Gastrocnemius medialis (tissue), 4 donors: ENCODE measurements at places on chromosomes 13 and 19. TPM values are rescaled to one million over a fixed set of nuclear protein-coding genes. Genes with fewer than 3 reads are reported as not detected.

DNA sequence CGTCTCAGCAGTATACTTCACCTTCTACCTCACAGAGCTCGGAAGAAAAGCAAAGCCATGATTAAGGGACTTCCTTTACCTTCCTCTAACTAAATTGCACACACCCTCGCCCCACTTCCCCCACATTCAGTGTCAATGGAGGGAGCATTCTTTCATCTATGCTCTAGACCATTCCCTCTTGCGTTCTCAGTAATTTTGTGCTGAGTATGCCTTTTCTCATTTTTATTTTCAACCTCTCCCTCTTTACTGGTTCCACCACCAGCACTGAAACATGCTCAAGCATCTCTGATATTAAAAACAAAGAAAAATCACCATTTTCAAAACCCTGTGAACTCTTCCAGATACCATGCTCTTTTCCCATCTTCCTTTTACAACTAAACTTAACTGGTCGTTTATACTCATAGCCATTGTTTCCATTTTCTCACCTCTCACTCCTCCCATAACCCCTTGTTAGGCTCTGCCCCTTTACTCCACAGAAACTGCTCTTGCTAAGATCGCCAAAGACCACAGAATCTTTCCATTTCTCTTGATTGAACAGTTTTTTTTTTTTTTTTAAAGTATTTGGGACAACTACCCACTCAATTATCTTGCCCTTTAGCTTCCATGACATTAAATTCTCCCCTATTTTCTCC, 32.4 kb downstream of the SERPINE3 start:
- no peaks in the 10 kb centered on the region for H3K36me3 ChIP-seq
- no peak overlapping the region for H3K4me3 ChIP-seq
- DNase-seq: no peak
- no peak overlapping the region for H3K27ac ChIP-seq
- H3K4me1 ChIP-seq: no peaks in the 10 kb centered on the region
- no peaks in the 10 kb centered on the region for H3K27me3 ChIP-seq

DNA sequence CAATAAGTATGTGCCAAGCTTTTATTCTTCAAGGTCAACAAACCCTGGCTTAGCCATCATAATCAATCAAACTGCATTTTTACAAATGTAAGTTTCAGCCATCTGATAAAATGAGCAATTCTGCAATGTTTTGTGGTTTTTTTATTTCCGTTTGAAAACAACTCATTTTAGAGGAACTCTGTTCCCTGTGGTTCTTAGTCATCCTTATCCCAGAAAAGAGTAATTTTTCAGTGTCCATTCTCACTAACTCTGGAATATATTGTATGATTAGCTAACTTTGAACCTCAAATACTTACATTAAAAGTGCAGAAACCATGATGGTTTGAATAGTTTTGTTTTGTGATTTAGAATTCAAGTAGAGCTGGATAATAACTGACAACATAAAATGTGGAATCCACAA, 87.6 kb downstream of the IRS2 start:
- H3K4me3 ChIP-seq: no peak overlapping the region
- H3K36me3 ChIP-seq: no peaks in the 10 kb centered on the region
- DNase-seq: no peak

DNA sequence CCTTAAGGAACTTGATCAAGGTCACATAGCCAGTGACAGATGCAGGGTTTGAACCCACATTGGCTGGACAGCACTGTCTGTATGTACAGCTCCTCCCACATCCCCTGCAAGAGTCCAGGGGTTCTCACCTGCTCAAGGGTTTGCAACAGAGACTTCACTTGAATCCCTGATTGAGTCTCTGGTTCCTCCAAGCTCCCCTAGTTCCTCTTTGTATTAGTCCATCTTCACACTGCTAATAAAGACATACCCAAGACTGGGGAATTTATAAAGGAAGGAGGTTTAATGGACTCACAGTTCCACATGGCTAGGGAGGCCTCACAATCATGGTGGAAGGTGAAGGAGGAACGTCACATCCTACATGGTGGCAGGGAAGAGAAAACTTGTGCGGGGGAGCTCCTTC, 72.8 kb upstream of the CLDN10 start:
- H3K36me3 ChIP-seq: no peaks in the 10 kb centered on the region
- no peak for DNase-seq
- no peaks in the 10 kb centered on the region for H3K4me1 ChIP-seq
- no peaks in the 10 kb centered on the region for H3K27me3 ChIP-seq
- H3K4me3 ChIP-seq: no peak overlapping the region
- no peak overlapping the region for H3K27ac ChIP-seq

DNA sequence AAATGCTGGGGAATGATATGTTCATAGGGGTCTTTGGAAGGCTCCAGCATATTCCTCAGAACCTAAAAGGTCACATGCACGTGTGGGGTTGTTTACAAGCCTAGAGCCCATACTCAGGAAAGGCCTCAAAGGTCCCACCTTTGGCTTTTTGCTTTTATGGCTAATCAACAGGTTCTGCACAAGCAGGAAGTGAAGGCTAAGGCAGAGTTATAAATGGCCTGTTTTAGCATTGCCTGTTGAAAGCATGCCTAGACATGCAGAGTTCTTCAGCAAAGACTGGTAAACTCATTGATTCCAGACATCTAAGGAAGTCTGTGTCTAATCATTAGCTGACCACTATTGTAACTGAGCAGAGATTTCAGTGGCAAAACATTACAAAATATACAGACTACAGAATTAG, 198.3 kb downstream of the KCNRG start:
- no peak overlapping the region for H3K27ac ChIP-seq
- H3K27me3 ChIP-seq: no peaks in the 10 kb centered on the region
- H3K36me3 ChIP-seq: no peaks in the 10 kb centered on the region
- H3K4me1 ChIP-seq: peaks cover 7% of the 10 kb centered on the region
- no peak overlapping the region for H3K4me3 ChIP-seq

GRCh38 chr13:99357131-99357596, 50.0 kb upstream of the GPR183 start:
- H3K27ac ChIP-seq: no peak overlapping the region
- no peak for DNase-seq
- H3K27me3 ChIP-seq: no peaks in the 10 kb centered on the region
- H3K4me3 ChIP-seq: no peak overlapping the region
- H3K36me3 ChIP-seq: no peaks in the 10 kb centered on the region

DNA sequence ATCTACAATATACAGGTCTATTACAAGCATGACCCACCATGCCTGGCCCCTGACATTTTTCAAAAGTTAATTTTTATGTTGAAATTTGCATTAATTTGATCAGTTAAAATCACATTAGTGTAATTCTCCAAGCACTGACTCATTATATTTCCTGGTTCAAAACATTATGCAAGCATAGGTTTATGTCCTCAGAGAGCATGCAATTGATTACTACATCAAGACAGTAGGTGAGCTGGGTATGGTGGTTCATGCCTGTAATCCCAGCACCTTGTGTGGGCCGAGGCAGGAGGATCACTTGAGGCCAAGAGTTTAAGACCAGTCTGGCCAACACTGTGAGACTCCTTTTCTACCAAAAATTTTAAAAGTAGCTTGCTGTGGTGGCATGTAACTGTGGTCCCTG, 248.8 kb upstream of the KLHL1 start:
- no peak overlapping the region for H3K27ac ChIP-seq
- H3K27me3 ChIP-seq: no peaks in the 10 kb centered on the region
- DNase-seq: no peak
- H3K36me3 ChIP-seq: no peaks in the 10 kb centered on the region
- no peaks in the 10 kb centered on the region for H3K4me1 ChIP-seq
- no peak overlapping the region for H3K4me3 ChIP-seq

DNA sequence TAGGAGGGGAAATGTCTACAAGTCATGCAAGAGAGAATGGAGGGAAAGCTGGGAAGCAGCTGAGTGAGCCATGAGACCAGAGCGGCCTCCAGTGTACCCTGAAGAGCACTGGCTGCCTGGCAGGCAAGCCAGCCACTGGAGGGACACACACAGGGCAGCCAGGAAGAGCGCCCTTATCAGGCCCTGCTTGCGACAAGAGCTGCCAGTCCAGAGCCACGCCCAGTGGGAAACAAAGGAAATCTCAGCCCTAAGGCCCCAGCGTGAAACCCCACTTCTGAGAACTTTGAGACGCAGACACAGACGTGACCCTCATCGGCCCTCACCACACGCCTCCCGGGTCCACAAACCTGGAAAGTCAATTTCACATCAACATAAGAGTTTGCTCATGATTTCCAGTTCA, 105.0 kb downstream of the STK24 start:
- no peaks in the 10 kb centered on the region for H3K36me3 ChIP-seq
- peaks cover 22% of the 10 kb centered on the region for H3K4me1 ChIP-seq
- H3K4me3 ChIP-seq: no peak overlapping the region
- no peaks in the 10 kb centered on the region for H3K27me3 ChIP-seq

- H3K36me3 ChIP-seq: no peaks in the 10 kb centered on the region
- no peaks in the 10 kb centered on the region for H3K27me3 ChIP-seq
- H3K27ac ChIP-seq: no peak overlapping the region
- no peaks in the 10 kb centered on the region for H3K4me1 ChIP-seq
- no peak for DNase-seq
Observed at GRCh38 chr13:36046672-36047071, 84.5 kb downstream of the DCLK1 start.

DNA sequence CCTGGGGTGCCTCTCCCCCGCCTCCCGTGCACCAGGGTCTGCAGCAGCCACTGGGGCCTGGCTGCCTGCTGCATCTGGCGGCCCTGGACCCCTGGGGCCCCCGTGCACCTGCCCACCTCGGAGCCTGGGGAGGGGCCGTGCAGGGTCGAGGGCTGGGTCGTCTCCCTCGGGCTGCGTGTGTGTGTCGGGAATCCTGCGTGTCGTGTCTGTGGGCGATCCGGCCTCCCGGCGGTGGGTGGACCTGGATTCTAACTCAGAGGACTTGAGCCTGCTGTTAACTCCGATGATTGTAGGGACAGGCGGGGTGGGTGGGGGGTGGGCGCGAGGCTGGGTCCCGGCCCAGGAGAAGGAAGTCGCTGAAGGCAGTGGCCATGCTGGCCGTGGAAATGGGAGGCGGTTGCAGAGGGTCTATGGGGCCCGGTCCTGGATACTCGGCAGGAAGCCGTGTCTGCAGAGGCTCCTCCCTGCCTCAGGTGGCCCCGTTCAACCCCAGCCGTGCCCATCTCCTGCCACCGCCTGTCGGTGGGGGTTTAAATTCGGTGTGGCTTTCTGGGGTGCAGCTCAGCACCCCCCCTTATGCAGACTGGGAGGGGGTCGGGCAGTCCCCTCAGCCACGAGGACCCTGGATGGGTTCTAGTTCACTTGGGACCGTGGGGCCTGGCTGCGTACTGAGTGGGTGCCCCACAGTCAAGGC, 9.4 kb upstream of the WDR18 start:
- peaks cover 3% of the 10 kb centered on the region for H3K27me3 ChIP-seq
- H3K36me3 ChIP-seq: no peaks in the 10 kb centered on the region
- no peak for DNase-seq
- no peak overlapping the region for H3K4me3 ChIP-seq

DNA sequence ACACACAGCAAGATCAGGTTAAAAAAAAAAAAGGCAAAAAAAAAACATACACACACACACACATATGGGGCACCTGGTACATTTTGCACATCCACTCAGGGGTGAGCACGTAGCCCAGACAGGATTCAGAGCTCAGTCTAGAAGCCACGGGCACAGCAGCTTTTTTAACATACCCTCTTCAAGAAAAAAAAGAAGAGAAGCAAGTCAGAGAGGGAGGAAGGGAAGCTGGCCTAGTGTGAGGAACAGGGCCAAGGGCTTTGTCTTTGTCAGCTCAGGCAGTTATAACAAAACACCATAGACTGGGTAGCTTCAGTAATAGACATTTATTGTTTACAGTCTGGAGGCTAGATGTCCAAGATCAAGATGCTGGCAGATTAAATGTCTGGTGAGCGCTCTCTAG, 2.3 kb upstream of the TPM4 start:
- H3K27ac ChIP-seq: peak overlapping the region; percentile 37
- peaks cover 29% of the 10 kb centered on the region for H3K27me3 ChIP-seq
- no peaks in the 10 kb centered on the region for H3K36me3 ChIP-seq
- no peak overlapping the region for H3K4me3 ChIP-seq

DNA sequence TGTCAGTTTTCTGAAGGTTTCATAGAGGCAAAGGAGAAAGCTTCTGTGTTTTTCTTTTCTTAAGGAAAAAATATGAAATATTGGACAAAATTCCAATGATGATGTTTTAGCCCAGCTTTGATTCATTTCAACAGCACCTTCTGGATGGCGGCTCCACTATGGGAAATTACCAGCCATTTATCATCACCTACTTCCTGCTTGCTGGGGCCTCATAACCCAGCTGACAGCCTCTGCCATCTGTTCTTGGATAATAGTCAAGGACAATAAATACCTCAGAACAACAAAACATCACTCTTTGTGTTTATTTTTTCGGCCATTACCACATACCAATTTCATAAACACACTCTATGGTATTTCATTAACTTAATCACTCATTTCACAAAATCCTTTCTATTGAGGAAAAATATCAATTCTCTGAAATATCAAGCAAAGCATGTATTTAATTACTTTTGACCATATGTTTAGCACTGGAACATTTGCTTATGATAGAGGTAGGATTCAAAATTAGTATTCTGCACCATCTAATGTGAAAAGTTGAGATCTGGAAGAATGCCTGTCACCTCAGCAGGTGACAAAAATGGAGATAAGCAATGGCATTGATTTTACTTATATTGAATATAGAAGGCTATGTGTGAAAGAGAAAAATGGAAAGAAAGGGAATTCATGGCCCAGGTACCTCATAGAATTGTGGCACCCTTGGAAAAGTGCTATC, 629.7 kb downstream of the LIG4 start:
- H3K27me3 ChIP-seq: no peaks in the 10 kb centered on the region
- H3K36me3 ChIP-seq: no peaks in the 10 kb centered on the region
- H3K4me3 ChIP-seq: no peak overlapping the region
- H3K27ac ChIP-seq: no peak overlapping the region
- H3K4me1 ChIP-seq: no peaks in the 10 kb centered on the region

GRCh38 chr13:111387945-111388600, 67.6 kb downstream of the TEX29 start:
- no peaks in the 10 kb centered on the region for H3K27me3 ChIP-seq
- no peak for DNase-seq
- H3K4me3 ChIP-seq: no peak overlapping the region
- no peak overlapping the region for H3K27ac ChIP-seq

- no peaks in the 10 kb centered on the region for H3K27me3 ChIP-seq
- no peaks in the 10 kb centered on the region for H3K4me1 ChIP-seq
- no peaks in the 10 kb centered on the region for H3K36me3 ChIP-seq
- no peak overlapping the region for H3K27ac ChIP-seq
- peak overlapping the region; percentile 85 for H3K4me3 ChIP-seq
- no peak for DNase-seq
Observed at GRCh38 chr19:52785506-52785905, 1.1 kb downstream of the ZNF600 start.

- H3K27ac ChIP-seq: no peak overlapping the region
- no peaks in the 10 kb centered on the region for H3K36me3 ChIP-seq
- H3K4me3 ChIP-seq: no peak overlapping the region
- H3K4me1 ChIP-seq: no peaks in the 10 kb centered on the region
- DNase-seq: no peak
Observed at GRCh38 chr13:71358218-71358617, 508.8 kb downstream of the DACH1 start.

Gene LILRA1
- not detected for total RNA-seq

Gene SPATA13
- total RNA-seq: 3.5 TPM

Gene ETV2
- total RNA-seq: 0.23 TPM

Gene LHB
- total RNA-seq: not detected

Gene CASP14
- not detected for total RNA-seq

Gene CYP2F1
- total RNA-seq: not detected

Gene CCDC169
- not detected for total RNA-seq

Gene RASA3
- 6.3 TPM for total RNA-seq

Gene ZNF493
- 3.1 TPM for total RNA-seq

Gene PRR19
- total RNA-seq: not detected
